Keratinocyte (primary cell): ENCODE measurements at places on chromosomes 16 and 17. TPM values are rescaled to one million over a fixed set of nuclear protein-coding genes. Genes with fewer than 3 reads are reported as not detected.
A peak's percentile ranks its signal among the peaks of the same experiment; 100 is the strongest.

- no peaks in the 10 kb centered on the region for H3K36me3 ChIP-seq
- H3K27me3 ChIP-seq = no peaks in the 10 kb centered on the region
- DNase-seq = no peak
- H3K4me1 ChIP-seq = no peaks in the 10 kb centered on the region
- H3K27ac ChIP-seq = no peak overlapping the region
Observed at GRCh38 chr16:64428463-64429113, 693.3 kb downstream of the CDH11 start.

DNA sequence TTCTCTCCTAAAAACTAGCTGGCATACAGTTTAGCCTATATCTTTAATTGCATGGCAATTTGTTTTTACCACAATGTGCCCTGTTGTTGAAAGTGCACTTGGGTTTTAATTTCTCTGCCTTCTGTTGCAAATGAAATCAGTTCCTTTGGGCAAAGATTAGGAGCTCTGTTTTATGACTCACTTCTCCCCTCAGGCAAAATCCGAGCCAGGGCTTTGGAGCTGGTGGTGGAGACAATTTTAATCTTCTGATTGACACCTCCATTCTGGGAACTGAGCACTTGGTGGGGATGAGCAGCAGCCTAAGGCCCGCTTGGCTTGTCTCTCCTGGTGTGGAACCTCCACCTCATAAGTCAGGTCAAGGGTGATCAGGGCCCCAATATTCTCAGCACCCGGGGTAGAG is 13.3 kb upstream of the MYH8 start:
- H3K36me3 ChIP-seq = no peaks in the 10 kb centered on the region
- no peak overlapping the region for H3K4me3 ChIP-seq
- H3K27ac ChIP-seq = no peak overlapping the region
- H3K27me3 ChIP-seq = no peaks in the 10 kb centered on the region

GRCh38 chr17:77480509-77481215 is 339.9 kb downstream of the SEC14L1 start:
- H3K4me3 ChIP-seq = no peak overlapping the region
- H3K27ac ChIP-seq = no peak overlapping the region
- no peak for DNase-seq
- peaks cover 29% of the 10 kb centered on the region for H3K36me3 ChIP-seq
- peaks cover 34% of the 10 kb centered on the region for H3K4me1 ChIP-seq
- H3K27me3 ChIP-seq = no peaks in the 10 kb centered on the region

- H3K4me1 ChIP-seq = peaks cover 29% of the 10 kb centered on the region
- H3K4me3 ChIP-seq = no peak overlapping the region
- DNase-seq = no peak
- no peaks in the 10 kb centered on the region for H3K36me3 ChIP-seq
- no peaks in the 10 kb centered on the region for H3K27me3 ChIP-seq
Observed at GRCh38 chr17:48497103-48497502, 33.7 kb downstream of the HOXB1 start.

GRCh38 chr17:76146053-76146851 is 5.2 kb upstream of the FOXJ1 start:
- no peak overlapping the region for H3K27ac ChIP-seq
- H3K4me3 ChIP-seq = no peak overlapping the region
- DNase-seq = no peak
- no peaks in the 10 kb centered on the region for H3K36me3 ChIP-seq
- peaks cover 13% of the 10 kb centered on the region for H3K27me3 ChIP-seq

DNA sequence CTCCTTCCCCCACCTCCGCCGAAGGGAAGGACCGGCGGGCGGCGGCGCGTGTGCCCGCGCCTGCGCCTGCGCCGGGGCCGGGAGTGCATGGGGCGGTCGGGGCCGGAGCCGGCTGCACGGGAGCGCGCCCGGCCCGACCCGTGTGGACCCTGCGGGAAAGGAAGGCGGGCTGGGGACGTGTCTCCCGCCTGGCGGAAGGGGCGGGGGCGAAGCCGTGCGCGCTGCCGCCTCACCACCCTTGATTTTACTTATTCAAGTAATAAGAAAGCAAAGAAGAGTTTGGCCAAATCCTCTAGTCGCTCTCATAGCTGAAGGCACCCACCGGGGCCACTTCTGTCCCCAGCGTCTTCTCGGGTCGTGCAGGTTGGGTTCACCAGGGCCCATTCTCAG is 596 bp upstream of the PFN1 start:
- DNase-seq = no peak
- H3K4me1 ChIP-seq = peaks cover 39% of the 10 kb centered on the region
- H3K4me3 ChIP-seq = peak overlapping the region; percentile 77
- H3K27ac ChIP-seq = peak overlapping the region; percentile 98
- peaks cover 16% of the 10 kb centered on the region for H3K36me3 ChIP-seq
- H3K27me3 ChIP-seq = no peaks in the 10 kb centered on the region

DNA sequence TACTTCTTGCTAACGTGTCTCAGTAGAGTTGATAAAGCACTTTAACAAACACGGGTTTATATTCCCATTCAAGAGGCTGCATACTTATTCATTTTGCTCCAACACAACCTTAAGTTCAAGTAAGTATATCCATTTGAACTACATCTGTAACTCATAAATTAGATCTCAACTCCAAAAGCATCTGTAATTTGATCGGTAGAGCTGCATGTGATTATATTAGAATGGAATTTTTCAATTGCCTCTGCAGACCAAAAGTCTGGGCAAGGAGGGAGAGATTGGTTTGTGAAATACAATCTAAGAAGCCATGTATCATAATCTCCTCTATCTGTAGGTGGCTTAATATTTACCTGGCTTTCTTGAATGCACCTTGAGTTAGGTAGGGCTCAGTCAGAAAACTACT is 371.0 kb downstream of the RBFOX1 start:
- H3K27me3 ChIP-seq = no peaks in the 10 kb centered on the region
- H3K4me3 ChIP-seq = no peak overlapping the region
- H3K27ac ChIP-seq = no peak overlapping the region
- H3K4me1 ChIP-seq = no peaks in the 10 kb centered on the region

- H3K4me3 ChIP-seq = no peak overlapping the region
- H3K4me1 ChIP-seq = no peaks in the 10 kb centered on the region
- no peak for DNase-seq
- H3K27me3 ChIP-seq = peaks cover 18% of the 10 kb centered on the region
- no peak overlapping the region for H3K27ac ChIP-seq
Observed at GRCh38 chr17:61597607-61598006, 6.6 kb upstream of the NACA2 start.

- no peak overlapping the region for H3K4me3 ChIP-seq
- no peak overlapping the region for H3K27ac ChIP-seq
- no peak for DNase-seq
- no peaks in the 10 kb centered on the region for H3K36me3 ChIP-seq
- peaks cover 8% of the 10 kb centered on the region for H3K27me3 ChIP-seq
- H3K4me1 ChIP-seq = no peaks in the 10 kb centered on the region
Observed at GRCh38 chr16:85483424-85483823, 129.7 kb upstream of the GSE1 start.

- no peak for DNase-seq
- no peaks in the 10 kb centered on the region for H3K4me1 ChIP-seq
- H3K36me3 ChIP-seq = peaks cover 1% of the 10 kb centered on the region
- H3K27ac ChIP-seq = no peak overlapping the region
- H3K4me3 ChIP-seq = no peak overlapping the region
Observed at GRCh38 chr16:12664164-12664733, 139.4 kb downstream of the CPPED1 start.

DNA sequence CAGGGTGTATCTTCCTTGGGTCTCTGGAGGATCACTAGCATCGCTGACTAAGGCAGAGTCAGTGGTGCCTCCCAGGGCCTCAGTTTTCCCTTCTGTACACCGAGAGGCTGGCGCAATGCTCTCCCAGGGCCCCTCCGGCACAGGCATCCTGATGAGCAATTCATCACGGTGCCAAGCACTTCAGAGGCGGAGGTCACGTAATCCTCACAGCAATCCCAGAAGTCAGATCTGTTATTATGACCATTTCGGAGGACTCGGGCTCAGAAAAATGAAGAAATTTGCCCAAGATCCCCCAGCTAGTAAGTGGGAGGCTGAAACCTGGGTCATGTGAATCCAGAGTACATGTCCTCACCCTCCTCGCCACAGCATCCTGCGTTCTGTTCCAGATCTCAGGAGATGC is 46.5 kb downstream of the AIPL1 start:
- H3K27me3 ChIP-seq = peaks cover 15% of the 10 kb centered on the region
- H3K27ac ChIP-seq = no peak overlapping the region
- H3K4me1 ChIP-seq = no peaks in the 10 kb centered on the region
- no peaks in the 10 kb centered on the region for H3K36me3 ChIP-seq

- H3K27me3 ChIP-seq = no peaks in the 10 kb centered on the region
- H3K36me3 ChIP-seq = no peaks in the 10 kb centered on the region
- H3K27ac ChIP-seq = no peak overlapping the region
Observed at GRCh38 chr17:14359163-14360020, 58.5 kb downstream of the HS3ST3B1 start.

DNA sequence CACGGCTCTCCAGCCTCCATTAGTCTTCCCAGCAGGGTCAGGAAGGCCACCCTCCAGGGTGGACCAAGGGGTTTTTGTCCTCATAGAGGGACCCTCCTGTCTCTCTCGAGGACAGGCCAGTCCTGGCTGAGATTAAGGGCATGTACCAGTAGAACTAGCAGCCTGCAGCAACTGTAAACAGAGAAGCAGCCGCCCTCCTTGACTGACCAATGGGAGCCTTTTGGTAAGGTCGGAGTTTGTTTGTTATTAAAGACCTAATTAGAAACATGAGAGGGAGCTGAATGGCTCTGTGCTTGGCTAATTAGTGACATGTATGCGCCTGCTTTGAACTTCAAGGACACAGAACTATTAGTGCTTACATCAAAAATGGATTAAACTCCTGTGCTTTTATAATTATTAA is 80.0 kb downstream of the CCDC182 start:
- no peak overlapping the region for H3K27ac ChIP-seq
- H3K36me3 ChIP-seq = peaks cover under 1% of the 10 kb centered on the region
- peaks cover 10% of the 10 kb centered on the region for H3K4me1 ChIP-seq
- DNase-seq = no peak
- no peak overlapping the region for H3K4me3 ChIP-seq

- no peak overlapping the region for H3K4me3 ChIP-seq
- no peaks in the 10 kb centered on the region for H3K36me3 ChIP-seq
- no peaks in the 10 kb centered on the region for H3K4me1 ChIP-seq
- no peak overlapping the region for H3K27ac ChIP-seq
- H3K27me3 ChIP-seq = no peaks in the 10 kb centered on the region
Observed at GRCh38 chr16:52476111-52476510, 70.8 kb downstream of the TOX3 start.

The DNAH9 gene
- polyA plus RNA-seq = 0.37 to 0.46 TPM (median 0.42 TPM) in 3 replicates

The NPIPA8 gene
- polyA plus RNA-seq = 0.68 to 5.9 TPM (median 0.88 TPM) in 3 replicates

The CNTROB gene
- polyA plus RNA-seq = 17.4 to 20.5 TPM (median 17.4 TPM) in 3 replicates

The OTOP2 gene
- polyA plus RNA-seq = 0.08 TPM in 1 of 3 replicates, not detected in the others

The TM4SF5 gene
- polyA plus RNA-seq = not detected in 3 replicates

The KCTD11 gene
- 17.5 to 33.7 TPM (median 18.5 TPM) in 3 replicates for polyA plus RNA-seq

The HOXB13 gene
- polyA plus RNA-seq = not detected in 3 replicates
